ENCODE measurements at places on chromosomes 6 and 20. TPM values are rescaled to one million over a fixed set of nuclear protein-coding genes. Genes with fewer than 3 reads are reported as not detected.

The RGS17 gene
- polyA plus RNA-seq: not detected

The C20orf144 gene
- polyA plus RNA-seq: not detected

The PSORS1C2 gene
- not detected for polyA plus RNA-seq

The C6orf163 gene
- polyA plus RNA-seq: 0.65 TPM

The CNKSR3 gene
- not detected for polyA plus RNA-seq

The DLK2 gene
- 0.39 TPM for polyA plus RNA-seq
